Mesenchymal stem cell (in vitro differentiated cells and primary cell): ENCODE measurements at places on chromosomes 2 and 18.

DNA sequence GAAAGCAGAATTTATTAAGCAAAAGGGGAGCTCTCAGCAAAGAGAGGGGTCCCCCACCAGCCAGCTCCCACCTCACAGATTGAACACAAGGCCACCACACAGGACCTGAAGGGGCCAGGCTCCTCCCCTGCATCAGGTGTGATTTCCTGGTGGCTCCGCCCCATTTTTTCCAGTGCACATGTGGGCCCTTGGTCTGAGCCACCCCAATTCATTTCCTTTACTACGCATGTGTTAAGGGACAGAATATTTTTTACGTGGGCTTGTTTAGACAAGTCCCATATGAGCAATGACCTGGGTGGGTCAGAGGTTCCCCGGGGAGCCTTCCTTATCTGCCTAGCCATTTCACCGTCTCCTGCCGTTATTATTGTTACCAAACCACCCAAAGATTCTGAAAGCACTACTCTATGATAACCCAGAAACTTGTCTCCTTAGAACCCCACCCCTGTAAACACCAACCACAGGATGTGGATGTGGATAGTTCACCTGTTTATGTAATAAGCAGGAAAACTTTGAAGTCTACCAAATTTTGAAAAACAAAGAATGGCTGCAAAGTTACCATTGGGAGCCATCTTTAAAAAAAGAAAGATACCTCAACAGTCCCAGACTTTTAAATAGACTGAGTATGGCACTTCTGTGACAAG lies 191.7 kb downstream of the CD226 start:
- H3K36me3 ChIP-seq: no peaks in the 10 kb centered on the region
- DNase-seq: no peak
- no peak overlapping the region for H3K4me3 ChIP-seq
- H3K27ac ChIP-seq: no peak overlapping the region

DNA sequence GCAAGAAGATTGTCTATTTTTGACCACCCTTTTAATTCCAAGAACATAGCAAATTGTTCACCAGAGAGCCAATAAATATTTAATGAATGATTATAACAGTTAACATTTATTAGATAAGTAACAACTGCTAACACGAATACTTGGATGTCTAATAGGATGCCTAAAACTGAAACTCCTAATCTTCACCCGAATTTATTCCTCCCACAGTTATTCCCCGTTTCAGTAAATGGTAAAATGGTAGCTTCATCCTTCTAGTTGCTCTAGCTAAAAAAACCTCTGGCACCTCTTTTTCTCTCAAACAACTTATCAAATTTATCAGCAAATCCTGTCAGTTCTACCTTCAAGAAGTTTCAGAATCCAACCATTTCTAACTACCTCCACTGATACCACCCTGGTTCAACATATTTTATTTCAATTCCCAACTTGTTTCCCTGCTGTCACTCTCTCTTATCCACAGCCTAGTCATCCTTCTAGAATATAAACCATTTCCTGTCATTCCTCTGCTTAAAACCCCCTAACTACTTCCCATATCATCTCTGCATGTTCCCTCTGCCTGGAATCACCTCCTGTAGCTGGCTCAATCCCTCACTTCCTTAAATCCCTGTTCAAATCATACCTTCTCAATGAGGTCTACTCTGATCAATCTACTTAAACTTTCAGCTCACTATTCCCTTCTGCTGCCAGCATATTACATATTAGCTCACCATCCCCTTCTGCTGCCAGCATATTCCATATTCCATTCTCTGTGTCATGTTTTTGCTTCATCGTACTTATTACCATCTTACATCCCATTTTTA lies 93.8 kb downstream of the ROCK2 start:
- H3K4me1 ChIP-seq: no peaks in the 10 kb centered on the region
- DNase-seq: no peak
- H3K4me3 ChIP-seq: no peak overlapping the region
- H3K36me3 ChIP-seq: peaks cover 6% of the 10 kb centered on the region
- H3K27ac ChIP-seq: no peak overlapping the region
- no peaks in the 10 kb centered on the region for H3K27me3 ChIP-seq

DNA sequence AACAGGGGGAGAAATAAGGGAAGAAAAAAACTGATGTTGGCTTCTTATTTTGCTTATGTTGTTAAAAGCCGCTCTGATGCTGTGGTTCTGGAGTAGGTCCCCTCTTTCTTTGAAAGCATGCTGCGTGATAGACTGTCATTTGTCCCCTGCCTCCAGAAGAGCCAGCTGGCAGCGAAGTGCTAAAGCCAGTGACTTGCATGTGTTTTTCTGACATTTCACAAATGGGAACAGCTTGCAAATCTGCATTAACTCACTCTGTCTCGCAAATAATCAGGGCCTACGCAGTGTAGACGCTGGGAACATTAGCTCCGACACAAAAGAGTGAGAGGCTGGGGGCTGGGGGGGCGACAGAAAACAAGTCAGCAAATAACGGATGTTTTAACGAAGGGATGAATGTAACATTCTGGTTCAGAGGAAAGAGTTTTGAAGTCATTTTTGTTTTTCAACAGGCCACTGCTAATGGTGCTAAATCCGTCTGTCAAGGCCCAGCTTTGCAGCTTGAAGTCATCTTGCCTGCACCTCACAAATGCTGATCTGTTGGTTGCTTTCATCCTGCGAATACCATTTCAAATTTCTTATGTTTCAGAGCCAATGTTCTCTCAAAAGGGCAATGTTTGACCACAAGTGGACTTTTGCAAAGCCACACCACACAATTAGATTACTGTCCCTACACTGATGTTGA lies 68.8 kb upstream of the PIK3C3 start:
- no peaks in the 10 kb centered on the region for H3K36me3 ChIP-seq
- no peak overlapping the region for H3K27ac ChIP-seq
- no peaks in the 10 kb centered on the region for H3K27me3 ChIP-seq
- DNase-seq: no peak

GRCh38 chr2:111912547-111912946 lies 14.1 kb downstream of the MERTK start:
- H3K4me1 ChIP-seq: peaks cover 4% of the 10 kb centered on the region
- peaks cover 5% of the 10 kb centered on the region for H3K36me3 ChIP-seq
- DNase-seq: no peak
- H3K27ac ChIP-seq: no peak overlapping the region

- no peak overlapping the region for H3K4me3 ChIP-seq
- DNase-seq: no peak
- H3K27ac ChIP-seq: no peak overlapping the region
- H3K36me3 ChIP-seq: no peaks in the 10 kb centered on the region
- H3K4me1 ChIP-seq: no peaks in the 10 kb centered on the region
- H3K27me3 ChIP-seq: no peaks in the 10 kb centered on the region
Observed at GRCh38 chr2:161754379-161754778, 130.2 kb downstream of the SLC4A10 start.

DNA sequence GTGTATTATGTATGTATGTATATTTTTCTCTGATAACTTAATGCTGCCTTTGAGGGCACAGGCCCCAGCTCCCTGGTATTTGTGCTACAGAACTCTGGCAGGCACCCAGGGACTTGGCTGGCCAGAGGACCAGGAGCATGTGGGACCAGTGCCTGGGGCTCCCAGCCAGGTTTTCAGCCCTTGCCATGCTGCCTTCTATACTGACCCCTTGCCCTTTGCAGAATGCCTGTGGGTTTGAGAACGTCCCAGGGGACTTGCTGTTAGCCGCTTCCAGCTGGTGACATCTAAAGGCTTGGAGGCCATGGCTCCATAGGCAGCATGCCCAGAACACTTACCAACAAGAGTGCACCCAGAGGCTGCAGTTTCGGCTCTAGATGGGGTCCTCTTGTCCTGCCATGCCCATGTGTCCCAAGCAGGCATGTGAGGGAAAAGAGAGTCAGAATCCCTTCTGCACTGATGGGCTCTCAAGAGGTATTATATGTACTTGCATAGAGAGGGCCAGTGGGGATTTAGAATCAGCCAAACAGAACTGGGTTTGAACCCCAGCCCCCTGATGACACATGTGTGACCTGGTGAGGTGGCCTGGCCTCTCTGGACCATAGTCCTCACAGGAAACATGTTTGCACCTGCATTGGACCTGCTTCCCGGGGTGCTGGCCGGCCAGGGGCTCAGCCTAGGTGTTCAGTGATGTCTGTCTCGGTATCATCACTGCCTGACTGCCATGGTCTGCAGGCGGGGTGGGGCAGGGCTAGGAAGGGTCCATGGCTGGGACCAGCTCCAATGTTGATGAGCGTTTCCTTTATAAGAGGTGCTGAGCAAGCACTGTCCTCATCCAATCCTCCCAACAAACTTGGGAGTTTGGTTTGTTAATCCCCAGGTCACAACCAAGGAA lies 119.2 kb upstream of the FHL2 start:
- H3K4me3 ChIP-seq: no peak overlapping the region
- no peaks in the 10 kb centered on the region for H3K36me3 ChIP-seq
- H3K27me3 ChIP-seq: no peaks in the 10 kb centered on the region
- no peak overlapping the region for H3K27ac ChIP-seq
- H3K4me1 ChIP-seq: peaks cover 17% of the 10 kb centered on the region

DNA sequence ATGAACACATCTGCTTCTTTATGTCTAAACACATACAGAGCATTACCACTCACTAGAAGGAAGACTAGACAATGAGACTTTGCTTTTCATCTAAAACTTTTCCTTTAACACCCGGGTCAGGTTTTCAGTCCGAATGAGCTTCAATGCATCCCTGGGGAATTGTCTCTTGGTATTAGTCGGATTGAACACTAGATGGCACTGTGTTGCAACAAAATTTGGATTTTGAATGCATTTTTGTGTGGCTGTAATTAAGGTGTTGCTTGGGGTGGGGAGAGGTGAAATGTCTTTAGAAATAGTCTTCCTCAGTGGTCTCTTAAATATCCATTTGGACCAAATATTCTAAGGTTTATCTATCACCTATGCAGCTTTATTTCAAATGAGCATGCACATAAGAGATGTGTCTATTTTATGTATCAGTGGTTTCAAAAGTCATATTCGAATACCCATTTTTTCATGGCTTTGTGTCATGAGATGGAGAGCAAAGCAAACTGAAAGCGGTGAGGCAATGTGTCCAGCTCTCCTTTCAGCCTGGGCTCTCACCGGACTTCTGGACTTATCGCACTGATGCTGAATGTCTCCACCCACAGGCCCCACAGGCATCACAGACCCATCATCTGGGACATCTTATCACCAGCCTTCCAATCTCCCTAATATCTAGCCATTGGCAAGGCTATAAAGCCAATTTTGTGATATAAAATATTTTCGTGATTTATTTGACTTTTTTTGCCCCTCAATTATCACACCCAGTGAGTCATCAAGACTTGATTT lies 510.3 kb downstream of the RNF144A start:
- DNase-seq: peak; percentile 70
- no peak overlapping the region for H3K4me3 ChIP-seq
- no peak overlapping the region for H3K27ac ChIP-seq
- H3K27me3 ChIP-seq: peaks cover 36% of the 10 kb centered on the region

- peaks cover 21% of the 10 kb centered on the region for H3K36me3 ChIP-seq
- no peak overlapping the region for H3K4me3 ChIP-seq
- DNase-seq: no peak
- no peaks in the 10 kb centered on the region for H3K4me1 ChIP-seq
- H3K27ac ChIP-seq: no peak overlapping the region
Observed at GRCh38 chr2:241123816-241124536, 21.9 kb upstream of the MTERF4 start.

DNA sequence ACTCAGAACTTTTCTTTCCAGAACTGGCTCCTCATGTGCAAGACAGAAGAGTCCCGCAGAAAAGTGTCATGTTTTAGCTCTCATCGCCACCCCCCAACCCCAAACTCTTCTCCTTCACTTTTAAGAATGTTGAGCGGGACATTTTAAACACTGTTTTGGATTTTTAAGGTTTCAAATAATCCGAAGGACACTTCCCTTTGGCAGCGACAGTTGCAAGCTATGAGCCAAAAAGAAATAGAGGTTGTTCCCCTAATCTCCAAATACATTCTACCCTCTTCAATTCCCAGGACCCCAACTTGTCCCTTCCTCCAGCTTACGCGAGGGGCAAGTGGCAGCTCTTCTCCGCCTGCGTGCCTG lies 678 bp upstream of the UBE2E3 start:
- H3K4me3 ChIP-seq: peak overlapping the region; percentile 77
- H3K27me3 ChIP-seq: no peaks in the 10 kb centered on the region
- H3K4me1 ChIP-seq: peaks cover 3% of the 10 kb centered on the region
- H3K36me3 ChIP-seq: no peaks in the 10 kb centered on the region
- peak overlapping the region; percentile 99 for H3K27ac ChIP-seq

DNA sequence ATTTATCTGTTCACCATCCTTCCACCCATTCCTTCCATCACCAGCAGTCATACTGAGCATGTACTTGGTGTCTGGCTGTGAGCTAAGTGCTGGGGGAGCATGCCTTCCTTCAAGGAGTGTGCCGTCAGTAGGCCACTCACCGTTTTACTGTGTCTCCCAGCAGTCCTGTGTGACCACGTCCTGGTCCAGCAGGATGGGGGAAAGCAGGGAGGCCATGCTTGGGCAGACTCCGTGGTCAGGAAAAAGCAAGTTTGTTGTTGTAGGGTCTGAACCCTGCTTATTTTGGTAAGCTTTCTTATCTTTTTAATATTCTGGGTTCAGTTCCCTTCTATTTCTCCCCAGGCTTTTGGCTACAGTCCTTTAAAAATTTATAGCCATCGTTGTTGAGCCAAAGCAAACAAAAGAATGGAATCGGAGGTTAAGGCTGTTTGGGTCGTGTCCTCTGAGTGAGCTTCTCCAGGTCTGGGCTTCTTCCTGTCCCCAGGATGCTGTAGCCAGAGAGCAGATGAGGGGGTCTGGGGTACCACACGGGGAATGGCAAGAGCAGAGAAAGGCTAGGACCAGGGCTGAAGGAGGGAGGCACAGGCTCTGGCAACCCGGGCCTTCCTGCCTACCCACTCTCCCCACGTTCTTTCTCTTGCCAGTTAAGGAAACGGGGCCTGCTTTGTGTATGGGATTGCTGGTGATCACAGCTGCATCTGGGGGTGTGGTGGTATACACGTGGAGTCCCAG lies 13.5 kb downstream of the SLC30A3 start:
- H3K4me3 ChIP-seq: no peak overlapping the region
- H3K27ac ChIP-seq: no peak overlapping the region
- peaks cover 10% of the 10 kb centered on the region for H3K36me3 ChIP-seq
- peaks cover 43% of the 10 kb centered on the region for H3K27me3 ChIP-seq
- H3K4me1 ChIP-seq: peaks cover 5% of the 10 kb centered on the region

DNA sequence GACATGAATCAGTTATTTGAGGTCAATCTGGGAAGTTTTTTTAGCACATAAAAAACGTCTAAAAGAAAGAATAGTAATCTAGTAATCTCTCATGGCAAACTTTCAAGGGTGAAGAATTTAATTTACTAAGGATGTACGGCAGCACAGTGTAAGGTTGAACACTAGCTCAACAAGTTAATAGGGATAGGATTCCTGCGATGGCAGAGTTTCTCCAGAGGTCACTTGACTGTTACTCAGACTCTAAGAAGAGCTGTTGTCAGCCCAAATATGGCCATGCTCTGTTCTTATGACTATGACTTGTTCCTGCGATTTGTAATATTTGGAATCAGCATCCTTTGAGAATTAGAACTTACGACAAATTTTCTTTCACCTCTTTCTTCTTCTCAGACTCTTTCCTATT lies 553.3 kb upstream of the TNP1 start:
- no peaks in the 10 kb centered on the region for H3K36me3 ChIP-seq
- no peaks in the 10 kb centered on the region for H3K4me1 ChIP-seq
- peak; percentile 69 for DNase-seq
- H3K4me3 ChIP-seq: no peak overlapping the region
- no peak overlapping the region for H3K27ac ChIP-seq
- no peaks in the 10 kb centered on the region for H3K27me3 ChIP-seq
